ENCODE measurements at places on chromosomes 7 and 10.

DNA sequence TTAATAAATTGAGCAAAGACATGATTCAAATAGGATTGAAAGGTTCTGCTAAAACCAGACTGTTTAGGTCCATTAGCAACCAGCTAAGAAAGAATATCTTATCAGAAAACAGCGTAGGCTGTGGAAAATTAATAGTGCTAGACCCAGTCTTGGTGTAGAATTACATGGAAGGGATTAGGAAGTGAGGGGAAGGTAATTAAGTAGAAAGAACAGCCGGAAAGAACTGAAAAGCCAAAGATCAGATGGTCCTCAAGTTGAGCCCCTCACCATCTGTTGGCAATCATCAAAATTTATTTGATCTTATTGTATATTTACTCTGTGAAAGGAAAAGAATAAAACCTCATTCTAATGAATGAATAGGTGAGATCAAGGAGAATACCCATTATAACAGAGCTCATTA is 50.1 kb downstream of the COL1A2 start:
- DNase-seq, result no peak

DNA sequence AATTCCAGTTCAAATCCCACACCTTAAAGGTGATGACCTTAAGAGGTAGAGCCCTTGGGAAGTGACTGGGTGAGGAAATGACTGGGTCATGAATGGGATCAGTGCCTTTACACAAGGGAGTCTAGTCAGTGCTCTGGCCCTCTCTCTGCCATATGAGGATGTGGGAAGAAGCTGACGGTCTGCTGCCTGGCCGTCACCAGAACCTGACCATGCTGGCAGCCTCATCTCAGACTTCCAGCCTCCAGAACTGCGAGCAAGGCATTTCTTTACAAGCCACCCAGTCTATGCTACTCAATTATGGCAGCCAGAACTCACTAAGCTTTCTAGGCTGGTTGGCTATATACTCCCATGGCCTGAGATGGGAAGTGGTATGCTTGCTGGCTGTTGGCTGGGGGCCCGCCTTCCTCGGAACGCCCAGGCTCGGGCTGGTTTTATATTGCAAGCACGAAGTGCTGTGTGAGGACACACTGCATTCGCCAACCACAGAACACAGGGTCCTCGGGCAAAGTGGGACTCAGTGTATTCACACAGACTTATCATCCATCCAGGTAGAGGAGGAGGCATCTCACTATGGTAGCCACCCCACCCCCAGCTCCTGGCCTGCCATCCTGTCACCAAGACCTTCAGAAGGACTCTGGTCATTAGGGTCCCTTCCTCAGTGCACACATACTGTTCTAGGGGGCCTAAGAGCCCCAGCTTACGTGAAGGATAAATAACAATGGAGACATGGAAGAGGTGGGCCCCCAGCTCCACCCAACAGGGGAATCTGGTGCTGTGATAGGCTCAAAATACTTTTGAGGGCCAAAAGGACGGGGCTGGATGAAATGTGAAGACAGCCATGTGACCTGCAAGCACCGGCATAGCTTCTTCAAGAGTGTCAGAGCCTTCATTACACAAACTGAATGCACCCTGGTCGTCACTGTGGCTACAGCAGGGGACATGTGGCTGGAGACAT is 49.0 kb downstream of the ZRANB1 start:
- DNase-seq, result no peak

DNA sequence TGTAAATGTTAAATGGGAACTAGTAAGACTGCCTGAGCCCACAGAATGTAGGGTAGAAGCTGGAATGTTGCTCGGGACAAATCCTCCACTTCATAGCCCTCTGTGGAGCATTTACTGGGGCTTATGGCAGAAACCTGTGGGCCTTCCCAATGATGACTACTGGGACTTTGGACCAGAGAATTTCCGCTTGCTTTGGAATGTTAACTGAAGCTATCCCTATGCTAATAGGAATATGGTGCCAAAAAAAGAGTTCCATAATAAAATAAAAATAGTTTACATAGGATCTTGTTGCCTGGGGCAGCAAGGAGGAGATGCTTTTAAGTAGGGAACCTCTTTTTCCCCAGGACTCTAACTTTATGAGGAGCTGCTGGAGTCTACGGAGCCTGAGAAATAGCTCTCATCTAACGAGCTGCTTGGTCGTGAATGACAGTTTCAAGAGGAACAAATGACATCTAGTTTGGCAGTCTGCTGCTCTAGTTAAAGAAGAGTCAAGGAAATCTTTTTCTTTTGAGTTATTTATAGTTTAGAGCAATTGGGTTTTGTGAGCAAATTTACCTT is 5.7 kb upstream of the DYNC2I1 start:
- DNase-seq, result no peak

- DNase-seq, result no peak
Measured at GRCh38 chr7:129222064-129222463, 2.8 kb upstream of the AHCYL2 start.

DNA sequence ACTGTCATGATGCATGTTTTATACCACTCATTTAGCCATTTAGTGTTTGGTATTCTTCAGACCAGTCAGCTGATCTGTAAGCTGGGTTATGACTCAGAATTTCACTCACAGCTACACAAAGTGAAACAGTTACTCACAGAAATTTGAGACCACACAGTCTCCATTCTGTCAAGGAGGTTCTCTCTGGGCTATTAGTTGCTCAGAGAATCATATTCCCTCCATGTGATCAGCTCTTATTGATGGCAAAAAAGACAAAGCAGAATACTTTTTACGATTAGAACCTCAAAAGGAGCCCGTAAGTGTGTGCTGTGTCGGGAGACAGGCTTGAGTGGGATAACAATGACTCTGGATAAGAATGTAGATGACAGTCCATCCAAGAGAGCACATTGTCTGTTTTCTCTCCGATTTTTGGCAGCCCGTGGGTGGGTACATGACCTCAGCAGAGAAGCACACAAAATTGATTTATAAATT is 277.6 kb upstream of the SORCS1 start:
- DNase-seq, result no peak

- no peak for DNase-seq
Measured at GRCh38 chr7:99554939-99555338, 3.0 kb upstream of the FAM200A start.

DNA sequence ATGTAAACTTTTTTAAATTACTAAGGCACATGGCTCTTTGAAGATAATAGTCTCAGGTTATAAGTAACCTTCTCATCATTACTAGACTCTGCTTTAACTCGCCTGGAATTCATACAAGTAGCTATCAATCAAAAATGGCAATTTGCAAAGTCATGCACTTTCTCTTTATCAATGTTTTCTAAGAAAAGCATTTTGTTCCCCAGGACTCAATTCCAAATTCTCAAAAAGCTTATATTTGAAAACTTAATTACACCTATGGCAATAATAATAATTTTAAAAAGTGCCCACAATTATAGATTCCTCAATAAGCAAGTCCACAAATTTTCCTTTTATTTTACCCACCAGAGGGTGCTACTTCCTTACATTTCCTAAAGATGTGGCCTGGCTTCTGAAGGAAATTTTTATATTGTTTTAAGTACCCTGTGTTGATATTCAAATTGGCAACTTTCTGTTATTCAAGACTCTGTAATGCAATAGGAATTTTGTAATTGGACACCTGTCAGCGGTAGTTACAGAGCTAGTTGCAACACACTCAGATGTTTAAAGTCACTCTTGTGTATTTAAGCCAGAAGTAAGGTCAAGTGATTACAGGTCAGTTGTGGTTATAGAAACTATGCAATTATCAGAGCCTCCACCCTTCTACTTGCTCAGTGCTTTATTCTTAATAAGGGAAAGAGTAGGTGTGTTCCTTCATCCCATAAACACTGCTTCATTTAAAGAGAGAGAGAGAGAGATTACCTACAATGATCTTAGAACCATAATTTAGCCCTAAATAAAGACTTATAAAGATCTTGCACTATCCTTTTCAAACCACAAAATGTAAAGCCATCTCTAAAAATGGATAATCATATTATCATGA is 47.1 kb upstream of the HYAL4 start:
- no peak for DNase-seq

DNA sequence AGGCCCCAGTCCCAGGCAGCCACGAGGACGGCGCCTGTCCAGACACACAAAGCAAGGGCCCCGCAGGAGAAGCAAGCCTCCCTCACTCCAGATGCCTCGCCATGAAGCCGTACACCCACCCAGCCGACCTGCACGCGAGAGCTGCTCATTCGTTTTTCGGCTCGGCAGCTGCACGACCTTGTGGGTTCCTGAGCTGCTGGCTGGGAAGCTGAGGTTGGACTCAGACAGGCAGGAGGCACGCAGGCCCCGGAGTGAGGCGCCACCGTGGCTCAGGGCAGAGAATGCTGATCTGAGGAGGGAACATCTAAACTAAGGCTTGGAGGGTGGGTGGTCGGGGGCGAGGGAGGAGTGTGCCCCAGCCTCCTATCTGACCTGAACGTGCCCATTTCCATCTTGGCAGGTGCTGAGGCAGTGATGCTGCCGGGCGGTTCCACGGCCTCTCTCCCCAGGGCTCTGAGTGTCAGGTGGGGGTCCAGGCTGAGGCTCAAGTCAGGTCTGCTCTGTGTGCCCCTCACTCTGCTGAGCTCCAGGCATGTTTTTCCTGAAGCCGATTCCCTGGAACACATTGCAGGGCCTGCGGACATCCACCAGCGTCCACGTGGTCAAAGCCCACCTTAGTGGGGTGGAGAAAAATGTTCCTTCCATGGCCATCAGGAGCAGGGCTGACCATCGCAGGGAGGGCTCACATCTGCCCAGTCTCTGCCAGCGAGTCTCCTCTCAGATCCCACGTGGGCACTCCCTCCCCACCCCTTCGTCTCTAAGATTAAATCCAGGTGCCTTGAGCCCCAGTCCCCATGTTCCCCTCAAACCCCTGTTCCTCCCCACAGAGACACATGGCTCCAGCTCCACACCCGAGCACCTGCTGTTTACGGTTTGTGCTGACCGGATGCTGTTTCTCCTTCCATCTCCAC is 28.1 kb upstream of the FAM20C start:
- DNase-seq, result no peak

GRCh38 chr7:109893231-109893630 is 1197.7 kb upstream of the LRRN3 start:
- DNase-seq, result no peak

DNA sequence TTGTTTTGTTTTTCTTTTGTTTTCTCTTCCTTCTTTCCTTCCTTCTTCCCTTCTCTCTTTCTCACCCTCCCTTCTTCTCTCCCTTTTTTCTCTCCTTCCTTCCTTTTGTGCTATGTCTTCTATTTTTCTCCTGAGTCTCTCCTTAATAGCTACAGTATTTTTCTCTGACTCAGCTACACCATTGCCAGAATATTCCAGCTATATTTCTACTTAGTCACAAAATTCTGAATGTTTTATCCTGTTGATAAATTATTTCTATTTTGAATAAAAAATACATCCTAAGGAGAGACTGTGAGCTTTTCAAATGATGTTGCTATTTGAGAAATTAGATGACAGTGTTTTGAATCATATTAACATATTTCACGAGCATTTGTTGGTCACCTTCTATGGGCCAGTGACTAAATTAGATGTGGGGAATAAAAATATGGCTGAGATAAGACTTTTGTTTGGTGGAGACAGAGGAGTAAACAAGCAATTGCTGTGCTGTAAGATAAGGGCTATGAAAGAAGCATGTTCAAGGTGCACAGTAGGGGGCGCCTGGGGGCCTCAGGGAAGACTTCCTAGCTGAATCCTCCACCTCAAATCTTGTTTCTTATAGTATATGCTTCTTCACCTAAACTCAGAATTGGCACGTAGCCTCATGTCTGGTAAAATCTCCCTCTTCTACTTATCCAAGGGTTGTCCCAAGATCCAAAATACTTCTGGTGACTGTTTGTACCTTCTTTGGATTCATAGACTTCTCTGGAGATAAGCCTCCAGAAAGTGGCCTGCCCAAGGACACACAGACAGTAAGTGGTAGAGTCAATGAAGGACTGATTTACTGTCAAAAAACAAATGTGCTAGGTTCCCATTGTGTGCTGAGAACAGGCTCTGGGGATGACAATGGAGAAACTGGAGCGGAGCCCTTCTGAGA is 115.5 kb upstream of the CREB5 start:
- DNase-seq, result peak; percentile 39

DNA sequence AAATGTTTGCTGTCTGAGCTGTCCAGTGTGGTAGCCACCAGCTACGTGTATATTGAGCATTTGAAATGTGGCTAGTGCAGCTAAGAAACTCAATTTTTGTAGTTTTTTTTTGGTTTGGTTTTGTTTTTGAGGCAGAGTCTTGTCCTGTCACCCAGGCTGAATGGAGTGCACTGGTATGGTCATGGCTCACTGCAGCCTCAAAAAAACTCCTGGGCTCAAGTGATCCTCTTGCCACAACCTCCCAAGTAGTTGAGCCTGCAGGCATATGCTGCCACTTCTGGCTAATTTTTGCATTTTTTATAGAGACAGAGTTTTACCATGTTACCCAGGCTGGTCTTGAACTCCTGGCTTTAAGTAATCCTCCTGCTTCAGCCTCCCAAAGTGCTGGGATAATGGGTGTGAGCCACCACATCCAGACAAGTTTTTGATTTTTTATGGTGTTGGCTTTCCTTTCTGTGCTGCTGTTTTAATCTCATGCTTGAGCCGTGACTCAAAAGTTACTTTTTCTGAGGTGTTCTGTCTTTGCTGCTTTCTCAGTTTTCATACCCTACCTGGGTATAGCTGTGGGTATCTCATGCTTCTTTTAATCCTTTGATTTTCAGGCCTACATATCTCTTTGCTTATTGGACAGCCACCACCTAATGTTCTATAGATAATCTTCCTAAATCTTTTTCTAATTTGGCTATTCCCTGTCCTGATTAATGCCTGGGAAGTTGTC is 16.0 kb downstream of the WAC start:
- no peak for DNase-seq

- DNase-seq, result no peak
Measured at GRCh38 chr10:90306187-90306586, 551.7 kb downstream of the HTR7 start.

DNA sequence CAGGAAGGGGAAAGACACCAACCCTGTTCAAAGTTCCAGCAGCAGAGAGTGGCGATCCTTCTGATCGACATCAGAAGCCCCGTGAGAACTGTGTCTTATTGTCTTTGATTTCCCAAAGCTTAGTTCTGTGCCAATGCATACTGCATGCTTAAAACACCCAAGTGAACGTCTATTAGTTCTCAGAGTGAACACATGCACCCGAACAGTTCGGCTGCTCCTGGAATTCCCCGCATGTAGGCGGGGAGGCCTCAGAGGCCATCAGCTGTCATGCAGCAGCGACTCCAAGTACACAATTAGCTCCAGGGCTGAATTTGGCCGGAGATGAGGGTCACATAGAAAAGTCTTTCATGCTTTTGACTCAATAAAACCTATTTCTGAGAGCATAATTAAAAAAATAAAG is 276.9 kb downstream of the ZMYND11 start:
- DNase-seq, result no peak

DNA sequence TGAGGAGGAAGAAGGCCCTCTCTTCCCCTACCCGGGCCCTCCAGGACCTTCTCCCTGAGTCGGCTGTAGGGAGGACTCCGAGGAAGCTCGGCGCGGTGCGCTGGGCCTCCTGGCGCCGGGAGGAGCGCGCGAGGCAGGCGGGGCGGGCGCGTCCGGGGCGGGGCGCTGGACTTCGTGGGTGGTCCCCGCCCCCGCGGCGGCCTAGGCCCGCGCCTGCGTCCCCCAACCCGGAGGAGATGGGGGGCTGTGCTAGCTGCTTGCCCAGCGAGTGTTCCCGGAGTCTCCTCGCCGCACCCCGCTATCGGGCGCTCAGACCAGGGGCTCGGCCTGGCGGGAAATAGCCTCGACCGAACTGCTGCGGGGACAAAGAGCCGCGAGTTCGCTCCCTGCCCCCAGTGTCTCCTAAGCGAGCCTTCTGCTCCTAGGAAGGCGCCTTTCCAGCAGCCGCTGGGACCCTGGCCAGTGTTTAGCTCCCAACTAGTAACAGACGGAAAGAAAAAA is 19.2 kb upstream of the SMO start:
- no peak for DNase-seq
